ENCODE measurements at places on chromosomes 11 and 22. TPM values are rescaled to one million over a fixed set of nuclear protein-coding genes. Genes with fewer than 3 reads are reported as not detected.

Gene MACROD1
- 10.3 TPM for total RNA-seq

Gene PDE2A
- 4.6 TPM for total RNA-seq

Gene NARS2
- 23.4 TPM for total RNA-seq

Gene MTCH2
- 204 TPM for total RNA-seq

Gene RFPL3
- not detected for total RNA-seq
